AG04449 (cell line): ENCODE measurements at places on chromosomes 13 and 19.
A peak's percentile ranks its signal among the peaks of the same experiment; 100 is the strongest.

- peak; percentile 23 for DNase-seq
These were observed 31.5 kb upstream of the ZNF766 start for GRCh38 chr19:52237771-52238400.

DNA sequence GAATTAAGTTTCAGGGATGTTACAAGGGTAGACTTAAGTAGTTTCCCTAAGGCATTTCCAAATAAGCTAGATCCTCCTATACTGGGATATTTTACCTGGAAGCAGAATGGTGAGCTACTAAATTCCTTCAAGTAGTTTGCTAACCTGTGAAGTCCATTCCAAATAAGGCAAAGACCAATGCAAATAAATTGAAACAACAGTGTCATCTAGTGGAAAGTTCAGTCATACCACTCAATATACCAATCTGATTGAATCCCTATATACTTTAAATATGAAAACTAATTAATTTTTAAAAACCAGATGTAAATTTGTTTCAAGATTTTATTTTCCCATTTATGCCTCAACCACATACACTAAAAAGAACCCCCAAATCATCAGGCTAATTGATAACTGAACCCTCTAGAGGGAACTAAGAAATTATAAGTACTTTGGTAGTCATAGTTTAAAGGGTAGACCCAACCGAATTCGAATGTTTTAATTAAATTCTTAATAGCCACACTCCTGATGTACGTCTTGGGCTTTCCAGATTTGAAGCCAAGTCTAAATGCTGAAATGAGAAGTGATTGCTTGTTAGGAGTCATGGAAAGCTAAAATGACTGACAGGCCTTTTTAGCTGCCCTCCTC is 223.7 kb downstream of the TBC1D4 start:
- DNase-seq: no peak

DNA sequence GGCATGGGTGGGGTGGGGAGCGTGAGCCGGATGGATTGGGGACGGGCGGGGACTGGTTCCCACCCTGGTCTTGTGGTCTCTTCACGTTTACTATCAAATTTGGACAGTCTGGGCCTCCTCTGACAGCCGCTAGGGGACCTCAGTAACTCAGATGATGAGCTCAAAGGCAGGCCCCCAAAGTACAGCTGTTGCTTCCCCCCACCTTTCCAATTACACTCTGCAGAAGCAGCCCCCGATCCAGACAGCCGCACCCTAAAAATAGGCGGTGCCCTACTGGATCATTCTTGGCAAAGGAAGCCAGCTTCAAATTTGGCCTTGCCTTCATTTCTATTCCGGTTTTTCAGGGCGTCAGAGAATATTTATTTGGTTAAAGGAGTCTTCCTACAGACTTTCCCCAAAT is 1.9 kb upstream of the FOXO1 start:
- no peak for DNase-seq

DNA sequence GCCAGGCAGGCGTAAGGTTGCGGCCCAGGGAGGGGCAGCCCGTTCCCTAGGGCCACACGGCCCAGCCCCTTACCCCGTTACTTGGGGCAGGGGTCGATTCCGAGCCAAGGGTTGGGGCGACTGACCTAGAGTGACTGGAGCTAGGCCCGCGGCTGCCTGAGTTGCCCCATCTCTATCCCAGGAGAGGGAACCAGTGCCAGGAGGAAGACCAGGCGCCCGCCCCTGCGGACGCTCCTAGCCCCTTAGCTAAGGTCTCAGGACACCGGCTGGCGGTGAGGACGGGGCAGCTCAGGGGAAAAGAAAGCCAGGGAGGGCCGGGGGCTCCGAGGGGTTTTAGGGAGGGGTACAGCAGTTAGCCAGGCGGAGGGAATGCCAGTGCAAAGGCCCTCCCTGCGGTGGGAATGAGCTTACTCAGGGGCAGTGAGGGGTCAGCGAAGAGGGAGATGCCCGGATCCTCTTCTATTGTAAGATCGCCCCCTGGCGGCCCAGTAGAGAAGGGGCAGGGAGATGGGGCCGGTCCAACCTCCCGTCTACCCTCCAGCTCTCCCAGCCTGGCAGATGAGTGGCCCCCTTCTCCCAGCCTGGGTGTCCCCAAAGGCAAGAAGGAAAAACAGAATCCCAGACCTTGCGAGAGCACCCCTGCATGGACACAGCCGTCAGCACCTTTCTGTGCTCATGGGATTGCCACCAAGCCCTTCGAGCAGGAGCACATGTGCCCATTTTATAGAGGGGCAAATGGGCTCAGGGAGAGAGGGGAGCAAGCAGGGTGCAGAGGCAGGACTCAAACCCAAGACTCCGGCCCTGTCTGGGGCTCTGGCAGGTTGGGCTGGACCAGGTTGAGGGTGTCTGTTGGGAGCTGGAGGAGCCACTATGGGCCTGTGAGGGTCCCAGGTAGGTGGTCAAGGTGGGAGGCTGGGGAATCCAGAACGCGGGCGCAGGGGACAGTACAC is 16.3 kb downstream of the CILP2 start:
- no peak for DNase-seq

GRCh38 chr19:8335343-8336071 is 7.6 kb downstream of the KANK3 start:
- DNase-seq: no peak

GRCh38 chr13:100483841-100484381 is 104.7 kb downstream of the GGACT start:
- no peak for DNase-seq

DNA sequence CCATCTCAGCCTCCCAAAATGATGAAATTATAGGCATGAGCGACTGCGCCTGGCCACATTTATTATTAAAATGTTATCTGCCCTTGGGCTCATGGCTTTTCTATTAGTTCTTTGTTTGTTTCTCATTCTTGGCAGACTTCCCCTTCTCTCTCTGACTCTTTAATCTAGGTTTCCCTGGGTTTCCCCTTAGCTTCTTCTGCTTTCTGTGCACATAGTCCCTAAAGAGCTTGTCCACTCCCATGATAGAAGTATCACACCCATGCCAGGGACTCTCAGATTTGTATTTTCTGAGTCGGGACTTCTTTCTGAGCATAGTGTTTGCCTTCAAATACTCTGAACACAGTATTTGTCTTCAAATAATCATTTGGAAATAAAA is 38.6 kb upstream of the ITM2B start:
- no peak for DNase-seq

- no peak for DNase-seq
These were observed 15.1 kb downstream of the TM9SF2 start for GRCh38 chr13:99516153-99516929.
